ENCODE measurements at places on chromosomes 11 and 22.

DNA sequence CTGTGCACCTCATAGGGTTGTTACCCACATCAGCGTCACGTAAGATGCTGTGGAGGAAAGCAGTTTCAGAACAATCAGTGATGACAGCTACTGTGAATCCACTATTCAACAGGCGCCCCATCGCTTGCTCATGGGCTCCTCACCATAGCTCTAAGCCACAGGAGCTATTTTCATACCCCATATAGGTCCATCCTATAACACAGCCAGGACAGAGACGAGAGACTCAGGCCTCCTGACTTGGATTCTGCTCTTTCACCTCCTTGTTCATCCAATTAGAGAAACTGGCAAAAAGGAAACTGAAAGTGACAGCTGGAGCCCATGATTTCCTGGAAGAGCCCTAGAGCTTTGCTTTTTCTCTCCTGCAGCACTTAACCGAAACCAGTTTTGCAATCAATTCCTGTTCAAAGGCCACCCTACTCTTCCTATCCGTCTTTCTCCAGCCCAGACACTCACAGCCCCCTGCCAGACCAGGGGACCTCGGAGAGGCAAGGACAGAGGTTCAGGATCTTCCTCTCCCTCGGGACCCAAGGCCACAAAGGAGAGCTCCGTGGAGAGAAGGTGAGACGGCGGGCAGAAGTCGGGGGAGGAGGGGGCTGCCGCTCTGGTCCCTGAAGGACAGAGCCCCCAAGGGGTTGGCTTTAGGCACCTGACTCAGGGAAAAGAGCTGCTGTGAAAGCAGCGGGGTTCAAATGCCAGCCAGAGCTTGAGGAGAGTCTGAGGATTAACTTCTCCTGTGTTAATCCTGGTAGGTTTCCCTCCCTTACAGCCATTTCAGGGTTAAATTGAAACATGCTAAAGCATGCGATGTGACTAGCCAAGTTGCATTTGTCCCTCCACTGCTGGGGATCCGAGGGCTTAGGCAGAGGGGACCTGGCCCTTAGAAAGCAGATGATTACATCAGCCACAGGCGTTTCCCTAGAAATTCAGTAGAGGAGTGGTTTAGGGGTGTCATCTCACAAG lies at the start of gene APOL6:
APOL6 (plus strand) TSS at position 381 of the 960 bp plus-strand sequence. CDS start 7,980 bp downstream, outside the sequence.
- peak; percentile 74 for DNase-seq

- no peak for DNase-seq
Observed at GRCh38 chr11:15493066-15493465, 378.3 kb downstream of the INSC start.

GRCh38 chr22:46262449-46263215 lies 511 bp downstream of the PKDREJ start:
- DNase-seq: peak; percentile 64

DNA sequence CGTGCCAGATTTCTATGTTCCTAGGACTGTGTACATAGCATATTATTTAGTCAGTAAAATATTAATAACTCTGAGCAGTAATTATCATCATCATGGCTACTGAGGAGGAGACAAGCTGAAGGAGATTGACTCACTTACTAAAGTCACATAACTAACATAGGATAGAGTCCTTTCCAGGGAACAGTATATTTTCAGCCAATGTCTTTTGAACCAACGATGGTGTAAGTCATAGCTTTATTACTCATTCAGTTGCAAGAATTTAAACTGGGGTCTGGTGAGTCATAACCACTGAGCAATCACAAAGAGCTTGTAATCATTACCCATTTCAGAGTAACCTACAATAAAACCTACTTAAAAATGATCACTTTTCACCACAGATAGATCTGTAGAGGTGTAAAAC lies 1564.8 kb upstream of the TENM4 start:
- no peak for DNase-seq

DNA sequence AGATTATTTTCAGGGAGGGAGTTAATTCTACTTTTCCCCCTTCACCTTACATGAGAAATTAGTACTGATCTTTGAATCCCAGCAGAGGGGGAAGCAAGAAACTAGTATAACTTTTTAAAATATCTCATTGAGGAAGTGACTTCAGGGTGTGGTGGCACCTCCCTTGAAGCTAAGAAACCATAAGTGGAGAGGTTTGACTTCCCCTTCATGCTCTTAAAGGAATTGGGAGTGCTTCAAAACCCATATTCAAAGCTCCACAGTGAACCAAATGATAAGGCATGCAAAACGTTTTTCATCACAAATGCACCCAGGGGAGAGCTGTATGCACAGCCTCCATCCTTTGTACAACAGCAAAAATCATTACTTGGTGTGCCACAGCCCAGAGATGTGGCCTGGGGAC lies 540 bp downstream of the MS4A14 start:
- DNase-seq: peak; percentile 69

DNA sequence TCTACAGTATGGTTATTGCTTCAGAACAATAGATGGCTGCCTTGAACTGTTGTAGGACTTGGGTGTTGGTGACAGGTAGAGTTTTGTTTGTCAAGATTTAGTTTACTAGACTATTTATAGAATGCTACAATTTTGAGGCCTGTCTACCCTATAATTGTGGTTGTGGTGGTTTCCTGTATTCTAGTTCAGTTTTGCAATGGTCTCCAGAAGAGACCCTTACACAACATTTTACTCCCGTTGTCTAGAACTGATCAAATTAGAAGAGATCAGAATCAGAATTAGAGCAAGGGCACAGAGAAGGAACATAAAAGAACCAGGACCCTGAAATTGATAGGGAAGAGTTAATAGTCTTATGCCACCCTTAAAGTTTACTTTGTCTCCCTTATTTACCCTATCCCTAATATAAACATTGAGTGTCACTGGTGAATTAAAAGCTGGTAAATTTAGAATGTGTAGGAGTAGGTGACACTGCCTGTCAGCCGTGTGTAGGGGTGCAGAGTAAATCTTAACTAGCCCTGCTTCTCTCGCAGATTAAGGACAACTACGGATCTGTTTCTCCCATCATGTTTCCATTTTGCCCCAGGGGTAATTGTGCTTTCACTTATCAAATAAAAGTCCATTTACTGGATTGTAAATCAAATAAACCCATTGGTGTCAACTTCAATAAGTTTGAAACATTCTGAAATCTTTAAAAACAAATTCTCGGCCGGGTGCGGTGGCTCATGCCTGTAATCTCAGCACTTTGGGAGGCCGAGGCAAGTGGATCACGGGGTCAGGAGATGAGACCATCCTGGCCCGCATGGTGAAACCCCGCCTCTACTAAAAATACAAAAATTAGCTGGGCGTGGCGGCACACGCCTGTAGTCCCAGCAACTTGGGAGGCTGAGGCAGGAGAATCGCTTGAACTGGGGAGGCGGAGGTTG lies 10.9 kb upstream of the PHLDB1 start:
- DNase-seq: no peak

GRCh38 chr11:110317516-110317932 lies 21.1 kb upstream of the RDX start:
- no peak for DNase-seq

DNA sequence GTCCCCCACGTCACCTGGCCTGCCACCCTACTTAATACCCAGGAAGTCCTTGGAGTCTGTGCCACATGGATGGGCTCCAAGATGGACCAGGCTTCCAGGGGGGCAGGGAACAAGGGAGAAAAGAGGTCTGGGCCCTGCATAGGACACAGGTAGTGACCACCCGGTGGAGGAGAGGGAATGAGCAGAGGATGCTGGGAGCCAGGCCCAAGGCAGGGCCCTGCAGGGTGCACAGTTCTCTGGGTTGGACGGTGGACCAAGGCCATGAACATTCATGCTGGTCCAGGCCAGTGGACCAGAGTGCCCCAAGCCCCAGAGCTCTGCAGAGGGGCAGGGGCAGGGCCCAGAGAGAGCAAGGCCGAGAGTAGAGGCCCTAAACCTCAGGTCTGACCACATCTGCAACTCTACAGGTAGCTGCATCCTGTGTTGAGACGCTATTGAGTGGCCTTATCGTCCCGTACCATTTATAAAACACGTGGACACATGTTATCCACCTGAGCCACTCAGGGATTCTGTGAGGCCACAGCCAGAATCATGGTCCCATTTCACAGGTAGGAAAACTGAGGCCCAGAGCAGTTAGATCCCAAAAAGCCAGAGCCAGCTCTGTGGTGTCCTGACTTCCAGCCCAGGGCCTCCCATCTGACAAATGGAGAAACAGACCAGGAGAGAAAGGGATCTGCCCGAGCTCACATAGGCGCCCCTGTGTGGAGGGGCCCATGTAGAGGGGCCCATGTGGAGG lies 46.4 kb downstream of the IGLL5 start:
- DNase-seq: no peak

- no peak for DNase-seq
Observed at GRCh38 chr11:128089962-128090361, 497.4 kb downstream of the ETS1 start.

DNA sequence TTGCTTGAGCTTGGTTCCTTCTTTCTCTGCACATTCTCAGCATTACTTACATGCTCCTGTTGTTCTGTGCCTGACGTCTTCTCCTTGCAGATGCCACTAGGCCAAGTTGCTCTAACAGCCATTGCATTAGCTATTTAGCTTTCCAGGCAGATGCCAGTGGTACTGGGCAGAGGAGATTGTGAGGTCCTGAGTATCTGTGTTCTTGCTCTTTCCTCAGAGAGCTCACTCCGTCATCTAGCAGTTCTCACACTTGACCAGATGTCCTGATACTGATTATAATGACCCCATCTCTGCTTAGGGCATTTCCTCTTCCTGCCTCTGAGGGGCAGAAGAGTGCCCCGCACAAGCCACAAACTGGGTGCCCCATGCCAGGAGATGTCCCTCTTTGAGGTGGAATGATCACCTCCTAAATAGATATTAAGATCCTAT lies 30.7 kb downstream of the ARHGAP1 start:
- peak; percentile 31 for DNase-seq

GRCh38 chr11:111765320-111765983 lies 737 bp downstream of the PPP2R1B start:
- DNase-seq: no peak

DNA sequence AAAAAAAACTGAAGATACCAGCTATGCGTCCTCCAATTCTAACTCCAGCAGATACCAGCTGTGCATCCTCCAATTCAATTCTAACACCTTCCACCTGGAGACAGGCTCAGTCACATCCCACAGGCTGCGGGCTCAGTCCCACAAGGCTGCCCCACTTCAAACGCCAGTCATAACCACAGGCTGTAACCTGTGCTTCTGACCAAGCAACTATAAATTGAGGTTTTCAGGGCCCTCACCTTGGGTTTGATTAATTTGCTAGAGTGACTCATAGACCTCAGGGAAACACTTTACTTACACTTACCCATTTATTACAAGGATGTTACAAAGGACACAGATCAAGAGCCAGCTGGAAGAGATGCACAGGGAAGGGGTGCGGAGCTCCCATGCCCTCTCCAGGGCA lies 32.4 kb upstream of the MSANTD2 start:
- no peak for DNase-seq

- no peak for DNase-seq
Observed at GRCh38 chr22:49453771-49454170, 373.9 kb downstream of the BRD1 start.

DNA sequence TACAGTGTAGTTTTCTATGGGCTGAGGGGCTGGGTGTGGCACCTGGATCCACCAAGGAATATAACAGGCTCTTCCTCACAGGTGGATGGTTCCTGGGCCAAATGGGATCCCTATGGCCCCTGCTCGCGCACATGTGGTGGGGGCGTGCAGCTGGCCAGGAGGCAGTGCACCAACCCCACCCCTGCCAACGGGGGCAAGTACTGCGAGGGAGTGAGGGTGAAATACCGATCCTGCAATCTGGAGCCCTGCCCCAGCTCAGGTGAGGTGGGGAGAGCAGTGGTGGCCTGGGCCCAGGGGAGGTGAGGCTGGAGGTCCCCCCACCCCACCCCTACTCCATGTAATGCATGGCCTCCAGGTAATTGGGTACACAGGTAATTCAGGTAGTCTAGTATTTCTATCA lies 20.7 kb downstream of the ADAMTS15 start:
- DNase-seq: no peak
